Left lobe of liver (tissue), 2 donors: ENCODE measurements at places on chromosomes 4 and X.

- DNase-seq: no peak
Observed at GRCh38 chrX:79169484-79169883, 25.0 kb downstream of the GPR174 start.

DNA sequence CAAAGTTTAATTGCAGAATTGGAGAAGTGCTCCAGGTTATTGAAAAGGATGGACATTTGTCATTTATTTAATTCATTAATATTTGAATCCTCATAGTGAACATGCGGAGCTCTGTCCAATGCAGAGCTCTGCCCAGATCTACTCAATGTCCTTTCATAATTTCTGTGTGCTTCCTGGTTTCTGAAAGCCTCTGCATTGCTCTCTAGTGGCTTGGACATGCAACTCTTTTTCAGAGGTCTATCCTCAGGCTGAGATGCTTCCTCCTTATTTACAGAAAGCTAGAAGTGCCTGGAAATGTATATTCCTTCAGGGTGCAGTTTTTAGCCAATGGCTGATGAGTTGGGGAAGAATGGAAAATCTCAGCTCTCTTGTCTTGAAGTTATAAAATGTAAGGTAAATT is 786.1 kb upstream of the AADAT start:
- DNase-seq: no peak

- no peak for DNase-seq
Observed at GRCh38 chrX:20420058-20420457, 153.3 kb upstream of the RPS6KA3 start.

- no peak for DNase-seq
Observed at GRCh38 chr4:23171976-23172375, 479.2 kb downstream of the GBA3 start.

DNA sequence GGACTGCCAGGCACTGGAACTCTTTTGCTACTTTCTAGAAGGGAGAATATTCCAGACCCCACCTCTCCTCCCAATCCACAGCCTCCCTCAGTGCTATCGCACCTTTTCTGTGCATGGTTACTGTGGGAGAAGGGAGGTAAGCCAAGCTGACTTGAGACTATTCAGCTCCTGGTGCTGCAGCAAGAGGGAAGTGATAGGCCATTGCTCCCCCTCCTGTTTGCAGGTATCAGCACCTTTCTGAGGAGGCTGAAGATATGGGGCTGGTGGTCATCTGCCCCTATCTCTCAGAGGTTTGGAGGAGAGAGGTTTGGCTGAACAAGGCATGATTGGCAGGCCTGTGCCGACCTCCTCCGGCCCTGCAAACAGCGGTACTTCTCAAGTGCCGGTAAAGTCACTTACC is 103.3 kb upstream of the GATB start:
- no peak for DNase-seq

DNA sequence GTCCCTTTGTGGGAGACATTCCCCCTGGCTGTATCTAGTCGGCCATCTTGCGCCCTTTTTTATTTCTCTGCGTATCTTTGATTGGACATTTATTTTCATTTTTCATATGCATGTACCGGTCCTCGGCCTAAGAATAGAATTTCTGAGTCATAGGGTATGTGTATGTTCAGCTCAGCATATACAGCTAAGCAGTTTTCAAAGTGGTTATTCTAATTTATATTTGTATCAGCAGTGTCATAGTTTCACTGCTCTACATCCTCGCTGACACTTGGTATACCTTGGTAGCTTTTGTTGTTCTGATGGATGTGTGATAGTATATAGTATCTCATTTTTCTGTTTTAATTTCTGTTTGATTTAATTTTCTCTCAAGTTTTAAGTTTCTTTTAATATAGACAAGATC is 38.7 kb downstream of the BEX3 start:
- no peak for DNase-seq

DNA sequence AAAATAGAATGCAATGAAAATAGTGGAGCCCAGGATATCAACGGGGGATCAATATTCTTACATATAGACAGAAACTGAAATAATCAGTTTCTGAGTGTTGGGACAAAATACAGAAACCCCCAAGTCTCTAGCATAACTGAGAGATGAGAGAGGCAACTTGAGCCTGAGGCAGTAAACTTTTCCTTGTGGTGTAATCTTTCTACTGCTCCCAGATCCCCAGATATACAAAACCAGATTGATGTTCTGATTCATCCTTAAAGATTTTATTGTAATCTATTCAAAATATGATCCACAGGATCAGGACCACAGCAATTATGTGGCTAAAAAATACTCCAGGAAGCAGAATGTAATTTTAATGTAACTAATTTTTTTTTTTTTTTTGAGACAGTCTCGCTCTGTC is 2282.6 kb downstream of the ARAP2 start:
- no peak for DNase-seq

GRCh38 chrX:17692709-17693346 is 44.5 kb upstream of the SCML1 start:
- DNase-seq: no peak

DNA sequence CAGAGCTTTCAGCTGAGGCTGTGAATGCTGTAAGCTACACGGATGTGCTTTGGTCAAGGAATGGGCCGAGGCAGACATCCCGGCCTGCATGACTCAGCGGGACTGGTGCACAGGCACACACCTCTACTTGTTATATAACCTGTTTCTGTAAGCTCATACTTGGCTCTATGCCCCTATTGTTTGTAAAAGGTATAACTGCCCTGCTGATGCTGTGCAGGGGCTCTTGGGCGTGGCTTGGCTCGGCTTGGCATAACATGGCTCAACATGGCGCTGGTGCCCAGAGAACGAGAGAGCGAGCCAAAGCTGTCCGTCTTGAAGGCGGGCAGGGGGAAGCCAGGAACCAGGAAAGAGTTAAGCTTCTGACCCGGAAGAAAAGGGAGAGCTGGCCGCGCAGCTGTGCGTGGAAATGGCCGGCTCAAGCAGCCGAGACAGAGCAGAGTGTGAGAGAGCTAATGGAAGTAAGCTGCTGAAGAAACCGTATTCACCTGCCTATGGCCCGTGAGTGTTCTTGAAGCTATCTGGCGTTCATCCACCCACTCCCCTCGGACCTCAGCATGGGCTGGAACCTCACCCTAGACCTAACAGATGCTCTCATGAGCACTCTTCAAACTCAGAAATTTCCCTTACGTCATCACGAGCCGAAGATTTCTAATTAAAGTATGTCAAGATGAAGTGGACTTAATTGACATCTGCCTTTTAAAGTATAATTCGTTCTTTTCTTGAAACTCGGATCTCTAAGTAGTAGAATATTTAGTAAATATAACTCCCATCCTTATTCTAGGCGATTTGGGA is 286.3 kb upstream of the AGA start:
- no peak for DNase-seq

GRCh38 chrX:133776072-133776471 is 209.3 kb downstream of the GPC3 start:
- no peak for DNase-seq

- no peak for DNase-seq
Observed at GRCh38 chrX:103107836-103108235, 14.9 kb upstream of the NXF3 start.

DNA sequence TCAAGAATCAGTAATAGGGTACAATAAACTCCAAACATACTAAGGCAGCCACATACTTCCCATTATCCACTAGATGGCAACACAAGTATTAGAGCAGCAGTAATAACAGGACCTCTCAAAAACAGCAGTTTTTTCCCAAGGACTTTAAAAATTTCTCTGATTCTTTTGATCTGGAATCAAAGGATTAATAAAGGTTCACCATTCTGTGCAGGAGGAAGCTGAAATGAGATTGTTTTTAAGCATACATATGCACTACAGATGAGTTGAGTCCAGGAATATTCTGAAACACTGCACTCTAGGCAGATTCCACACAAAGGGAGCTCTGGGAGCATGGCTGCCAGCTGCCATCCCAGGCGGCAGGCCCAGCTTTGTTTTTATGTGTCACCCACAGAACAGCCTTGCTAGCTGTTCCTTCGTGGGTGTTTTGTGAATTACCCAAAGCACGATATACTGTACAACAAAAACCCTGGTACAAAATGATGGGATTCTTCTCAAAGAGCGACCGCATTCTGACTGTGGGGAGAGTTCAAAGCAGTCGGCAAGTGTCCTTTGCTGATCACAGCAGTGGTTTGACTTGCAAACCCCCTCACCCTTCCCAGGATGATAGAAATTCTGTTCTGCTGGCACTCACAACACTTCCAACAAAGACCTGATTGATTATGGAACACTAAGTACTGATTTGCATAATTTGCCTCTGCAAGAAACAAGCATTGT is 61.0 kb downstream of the STX18 start:
- DNase-seq: no peak

DNA sequence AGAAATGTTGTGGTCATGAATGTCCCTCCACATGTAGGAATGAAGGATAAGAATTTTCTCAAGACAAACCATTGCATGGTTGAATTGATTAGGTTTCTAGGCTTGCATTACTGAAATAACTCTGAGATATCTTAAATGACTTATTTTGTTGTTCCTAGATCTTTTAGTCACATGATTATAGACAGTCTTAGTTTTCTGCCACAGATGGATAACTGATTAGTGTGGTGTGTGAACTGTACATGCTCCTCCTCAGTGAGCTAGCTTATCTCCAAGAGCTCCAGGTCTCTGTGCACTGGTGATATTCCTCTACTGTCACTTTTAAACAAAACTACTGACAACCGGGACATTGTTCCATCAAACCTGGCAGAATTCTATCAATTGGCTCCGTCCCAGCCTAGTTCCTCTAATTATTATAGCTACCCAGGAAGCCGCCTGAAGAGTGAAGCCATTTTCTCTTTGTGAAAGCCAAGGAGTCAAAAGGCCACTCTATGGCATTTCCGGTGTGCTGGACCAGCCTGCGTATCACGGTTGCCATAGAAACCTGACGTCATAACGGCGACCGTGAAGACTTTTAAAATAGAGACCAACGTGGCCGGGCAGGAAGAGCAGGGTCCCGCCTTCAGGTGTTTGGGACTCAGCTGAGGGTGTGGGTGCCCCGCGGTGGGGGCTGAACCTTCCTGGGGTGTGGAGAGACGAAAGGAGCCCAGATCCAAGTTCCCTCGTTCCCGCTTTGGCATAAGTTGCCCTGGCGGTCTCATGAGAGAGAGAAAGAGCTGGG is 28.1 kb downstream of the BEX3 start:
- DNase-seq: peak; percentile 68

GRCh38 chr4:17194586-17194985 is 296.1 kb upstream of the LDB2 start:
- no peak for DNase-seq

- peak; percentile 45 for DNase-seq
Observed at GRCh38 chrX:15471028-15471427, 22.1 kb downstream of the PIR start.

- no peak for DNase-seq
Observed at GRCh38 chr4:17187003-17187402, 288.6 kb upstream of the LDB2 start.

DNA sequence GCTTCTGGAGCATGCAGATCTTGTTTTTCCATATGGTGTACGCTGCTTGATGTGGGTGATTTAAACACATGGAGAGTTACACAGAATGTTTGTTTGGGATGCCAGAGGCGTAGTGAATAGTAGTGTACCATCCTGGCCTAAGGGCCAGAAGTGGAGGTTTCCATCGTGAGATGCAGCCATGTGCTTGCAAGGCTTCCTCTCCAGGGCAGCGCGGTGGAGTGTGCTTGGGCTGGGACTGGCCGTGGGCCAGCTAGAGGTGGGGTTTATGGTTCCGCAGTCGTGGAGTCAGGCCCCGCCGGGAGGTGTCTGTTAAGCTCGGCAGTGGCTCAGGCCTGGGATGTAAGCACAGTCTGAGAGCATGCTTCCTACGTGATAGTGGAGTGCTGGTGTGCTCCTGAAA is 14.0 kb downstream of the STOX2 start:
- DNase-seq: no peak

DNA sequence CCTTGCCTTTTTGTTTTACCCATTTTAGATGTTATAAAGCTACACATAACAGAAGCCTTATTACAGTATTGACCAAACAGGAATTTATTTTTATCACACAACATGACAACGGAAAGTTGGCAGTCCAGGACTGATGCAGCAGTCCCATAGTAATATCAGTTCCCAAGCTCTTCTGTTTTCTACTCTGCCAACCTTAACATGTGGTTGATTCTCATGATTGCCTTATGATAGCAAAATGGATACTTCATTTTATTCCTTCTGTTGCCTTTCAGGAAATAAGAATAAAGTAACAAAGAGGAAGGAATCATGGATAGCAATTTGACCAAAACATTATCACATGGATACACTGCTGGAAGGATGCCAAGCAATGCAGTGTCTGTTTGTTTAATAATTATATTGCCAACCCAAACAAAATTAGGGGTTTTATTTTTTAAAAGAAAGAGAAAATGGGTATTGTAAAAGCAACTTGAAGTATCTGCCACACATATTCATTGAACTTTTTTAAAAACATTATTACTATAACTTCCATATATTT is 275.7 kb downstream of the STPG2 start:
- no peak for DNase-seq

DNA sequence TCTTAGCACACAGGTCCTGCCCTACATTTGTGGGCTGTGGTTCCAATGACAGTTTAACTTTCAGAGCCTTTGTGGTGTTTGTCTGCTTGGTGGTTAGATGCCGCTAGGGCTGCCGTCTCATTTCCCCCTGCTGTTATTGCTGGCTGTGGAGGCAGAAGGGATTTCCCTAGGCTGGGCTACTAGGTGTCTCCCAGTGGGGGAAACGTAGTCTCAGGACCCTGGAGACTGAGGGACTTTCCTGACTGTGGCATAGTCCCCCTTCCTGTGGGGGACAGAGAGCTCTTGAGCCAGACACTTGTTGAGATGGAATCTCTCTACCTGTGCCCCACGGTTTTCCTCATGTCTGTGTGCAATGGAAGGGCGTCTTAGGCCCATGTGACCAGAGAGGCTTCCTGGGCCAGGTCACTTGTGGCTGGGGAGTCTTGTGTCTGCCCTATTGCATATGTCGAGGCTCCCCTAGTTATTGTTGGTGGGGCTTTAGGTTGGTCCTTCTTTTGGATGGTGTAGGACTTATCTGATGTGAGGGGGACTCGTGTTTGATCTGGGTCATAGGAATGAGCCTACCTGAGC is 68.2 kb downstream of the ARHGAP10 start:
- DNase-seq: no peak

DNA sequence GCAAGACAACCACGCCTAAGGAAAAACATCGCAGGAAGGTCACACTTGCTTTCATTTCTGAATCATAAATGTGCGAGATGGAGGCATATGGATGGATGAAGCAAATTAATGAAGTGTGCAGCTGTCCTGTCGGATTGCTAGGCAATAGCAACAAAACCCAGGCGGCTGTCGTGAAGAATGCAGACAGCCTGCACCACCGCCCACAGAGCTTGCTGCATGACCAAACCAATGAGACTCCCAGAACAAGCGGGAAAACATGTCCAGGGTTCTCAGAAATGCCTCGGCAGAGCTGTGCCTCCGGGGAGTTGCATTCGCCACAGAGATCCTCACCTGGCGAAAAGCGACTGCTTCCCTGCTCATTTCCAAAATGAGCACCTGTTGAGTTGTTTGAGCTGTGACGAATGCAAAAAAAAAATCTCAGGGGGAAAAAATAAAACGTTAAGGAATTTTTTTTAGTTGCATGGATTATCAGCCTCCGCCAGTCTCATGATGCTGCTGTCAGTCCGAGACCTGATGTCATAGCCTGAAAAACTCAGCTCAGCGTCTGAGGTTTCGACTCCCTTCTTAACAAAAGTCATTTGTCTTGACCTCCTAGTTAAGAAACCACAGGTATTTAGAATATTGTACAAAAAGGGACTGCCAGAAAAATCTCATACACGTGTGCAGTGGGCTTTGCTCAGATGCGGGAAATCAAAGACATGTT is 155.5 kb upstream of the MXRA5 start:
- DNase-seq: no peak

GRCh38 chrX:103151799-103152198 is 58.9 kb upstream of the NXF3 start:
- no peak for DNase-seq

GRCh38 chrX:123962006-123962467 is 531 bp downstream of the STAG2 start:
- DNase-seq: no peak
